NCI-H2081 treated with DMSO at 0.1 percent for 48 hours (cell line): ENCODE measurements at places on chromosomes 7 and 10.

GRCh38 chr7:113892818-113893217 is 26.0 kb downstream of the PPP1R3A start:
- DNase-seq: no peak

DNA sequence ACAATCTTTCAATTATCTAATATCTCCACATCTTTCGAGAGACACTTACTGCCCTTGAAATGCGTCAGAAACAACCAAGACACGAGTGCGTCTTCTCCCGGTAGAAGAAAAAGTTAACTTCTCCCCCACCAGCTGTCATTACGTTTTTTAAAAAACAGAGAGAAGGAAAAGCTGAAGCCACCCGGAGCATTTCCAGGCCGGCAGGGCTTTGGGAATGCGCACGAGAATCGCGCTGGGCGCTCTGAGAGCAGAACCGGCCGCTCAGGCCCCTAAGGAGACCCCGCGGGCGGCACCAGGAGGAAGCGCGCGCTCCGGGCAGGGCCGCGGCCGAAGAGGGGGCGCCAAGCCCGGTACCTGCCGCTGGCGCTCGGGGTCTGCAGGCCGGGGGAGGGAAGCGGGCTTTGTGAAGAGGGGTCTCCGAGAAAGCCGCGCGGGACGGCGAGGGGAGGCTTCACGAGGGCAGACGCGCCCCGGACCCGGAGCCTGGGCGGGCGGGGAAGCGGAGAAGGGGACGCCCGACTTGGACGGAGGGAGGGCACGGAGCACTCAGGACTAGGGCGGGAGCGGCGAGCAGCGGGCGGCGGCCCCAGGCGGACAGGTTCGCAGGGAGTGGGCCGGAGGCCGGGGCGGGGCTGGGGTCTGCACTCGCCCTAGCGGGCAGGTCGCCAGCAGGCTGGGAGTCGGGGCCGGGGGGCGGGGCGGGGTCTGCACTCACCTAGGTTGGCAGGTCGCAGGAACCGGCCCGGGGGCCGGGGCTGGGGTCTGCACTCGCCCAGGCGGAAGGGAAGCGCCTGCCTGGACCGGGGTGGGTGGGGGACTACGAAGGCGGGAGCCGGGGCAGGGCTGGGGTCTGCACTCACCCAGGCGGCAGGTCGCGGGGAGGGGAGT is 932 bp downstream of the ESYT2 start:
- DNase-seq: no peak

DNA sequence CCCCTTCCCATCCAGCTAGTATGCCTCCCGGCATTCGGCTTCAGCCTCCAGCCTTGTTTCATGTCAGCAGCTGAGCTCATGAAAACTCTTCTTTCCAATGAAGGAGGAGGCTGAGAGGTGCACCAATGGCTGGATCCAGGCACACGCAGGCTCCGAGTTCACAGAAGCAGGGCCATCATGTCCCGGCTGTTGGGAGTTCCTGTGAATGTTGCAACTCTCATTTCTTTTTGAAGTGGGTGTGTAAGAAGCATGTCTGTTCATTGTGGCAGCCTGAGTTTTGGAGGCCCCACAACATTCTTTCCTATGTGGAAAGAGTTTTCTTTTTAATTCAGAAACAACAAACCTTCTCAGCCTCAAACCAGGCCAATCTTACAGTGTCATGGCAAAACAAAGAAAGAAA is 89.7 kb downstream of the PTPRE start:
- no peak for DNase-seq

GRCh38 chr7:8418629-8419245 is 14.7 kb upstream of the NXPH1 start:
- DNase-seq: no peak

DNA sequence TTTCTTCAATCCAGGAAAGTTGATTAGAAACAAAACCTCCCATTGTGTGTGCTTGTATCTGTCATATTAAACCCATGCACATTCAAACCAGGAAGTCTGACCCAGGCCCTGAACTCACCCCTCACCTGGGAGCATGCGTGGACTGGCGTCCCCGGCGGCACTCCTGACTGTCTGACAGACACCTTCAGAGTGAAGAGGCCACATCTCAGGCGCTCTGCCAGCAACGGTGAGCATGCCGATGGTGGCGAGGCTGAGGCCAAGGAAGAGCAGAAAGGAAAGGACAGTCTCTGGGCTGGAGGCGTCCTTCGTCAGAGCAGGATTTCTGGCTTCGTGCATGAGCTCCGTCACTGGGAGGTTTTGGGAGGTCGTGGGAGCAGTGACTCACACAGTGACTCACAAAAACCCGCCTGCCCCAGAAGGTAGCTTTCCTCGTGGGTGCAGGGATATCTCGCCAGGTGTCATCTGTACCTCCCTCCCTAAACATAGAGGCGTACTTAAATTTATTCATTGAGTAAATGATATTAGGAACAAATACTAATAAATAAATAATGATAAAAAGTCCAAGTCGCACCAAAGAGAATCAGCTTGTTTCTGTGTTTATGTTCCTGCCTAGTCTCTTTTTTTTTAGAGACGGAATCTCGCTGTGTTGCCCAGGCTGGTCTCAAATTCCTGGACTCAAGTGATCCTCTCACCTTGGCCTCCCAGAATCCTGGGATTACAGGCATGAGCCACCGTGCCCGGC is 13.5 kb downstream of the IQCE start:
- no peak for DNase-seq

DNA sequence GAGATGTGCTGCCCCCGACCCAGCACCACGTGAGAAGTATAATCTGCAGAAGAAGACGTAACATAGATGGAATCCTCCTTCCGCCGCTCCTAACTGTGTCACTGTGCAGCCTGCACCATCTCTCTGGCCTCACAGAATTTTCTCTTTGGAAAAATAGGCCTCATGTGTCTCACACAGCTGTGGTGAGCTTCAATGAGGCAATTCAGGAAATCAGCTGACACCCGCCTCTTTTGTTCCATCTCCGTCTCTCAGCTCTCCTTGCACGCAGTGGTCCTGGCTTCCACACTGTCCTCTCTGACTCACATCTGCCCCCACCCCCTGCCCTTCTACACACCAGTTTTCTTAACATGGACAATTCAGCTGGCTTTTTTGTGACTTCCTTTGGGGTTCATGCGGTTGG is 7.2 kb downstream of the C10orf90 start:
- no peak for DNase-seq

- DNase-seq: no peak
Measured at GRCh38 chr7:44062903-44063295, 2.5 kb downstream of the PGAM2 start.

DNA sequence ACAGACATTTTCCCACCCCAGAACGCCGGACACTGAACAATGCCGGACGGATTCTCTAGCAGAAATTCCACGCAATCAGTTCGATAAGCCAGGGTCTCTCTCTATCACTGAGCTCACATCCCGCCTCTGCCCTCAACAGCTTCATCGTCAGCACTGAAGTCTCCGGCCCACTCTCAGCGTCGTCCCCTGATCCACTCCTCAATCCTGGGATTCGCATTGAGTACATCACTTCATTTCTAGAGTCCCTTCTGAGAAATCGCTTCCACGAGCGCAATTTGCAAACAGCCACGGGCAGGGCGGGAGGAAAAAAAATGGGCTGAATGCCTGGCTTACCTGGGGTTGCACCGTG is 365 bp downstream of the YME1L1 start:
- DNase-seq: no peak

DNA sequence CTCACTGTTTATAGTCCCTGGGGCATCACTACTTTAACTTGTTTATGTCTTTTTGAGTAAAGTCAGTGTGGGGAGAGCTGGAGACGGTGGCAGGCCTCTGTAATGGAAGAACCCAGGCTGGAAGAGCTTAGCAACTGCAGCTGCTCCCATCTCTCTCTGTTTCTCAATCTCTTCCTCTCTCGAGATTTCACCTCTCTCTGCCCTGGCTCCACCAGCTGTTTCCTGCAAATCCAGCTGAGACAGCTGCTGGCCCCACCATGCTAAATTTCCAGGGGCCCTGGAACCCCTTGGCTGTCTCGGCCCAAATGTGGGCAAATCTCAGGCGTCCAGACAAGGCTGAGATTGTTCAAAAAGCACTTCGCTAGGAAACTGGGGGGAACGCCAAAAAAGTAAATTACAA is 25.8 kb upstream of the SLF2 start:
- DNase-seq: no peak

DNA sequence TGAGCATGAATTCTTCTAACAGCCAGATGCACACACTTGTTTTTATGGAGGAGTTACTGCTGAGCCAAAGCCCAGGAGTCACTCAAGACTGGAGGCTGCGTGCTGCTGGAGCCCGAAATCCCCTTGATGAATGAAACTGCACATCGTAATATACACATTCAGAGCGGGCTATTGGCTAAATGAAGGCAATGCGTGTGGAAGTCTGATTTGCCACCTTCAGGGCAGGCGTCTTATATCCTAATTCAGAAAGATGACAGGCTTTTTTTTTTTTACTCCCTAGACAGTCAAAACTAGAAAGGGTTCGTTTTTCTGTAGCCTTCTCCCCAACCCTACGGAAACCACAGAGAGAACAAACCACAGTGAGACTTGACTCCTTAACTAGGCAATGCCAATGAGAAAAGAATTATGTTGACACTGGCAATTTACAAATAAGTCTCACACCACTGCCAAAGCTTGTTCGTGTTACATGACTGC is 227.2 kb upstream of the KLF14 start:
- DNase-seq: no peak

DNA sequence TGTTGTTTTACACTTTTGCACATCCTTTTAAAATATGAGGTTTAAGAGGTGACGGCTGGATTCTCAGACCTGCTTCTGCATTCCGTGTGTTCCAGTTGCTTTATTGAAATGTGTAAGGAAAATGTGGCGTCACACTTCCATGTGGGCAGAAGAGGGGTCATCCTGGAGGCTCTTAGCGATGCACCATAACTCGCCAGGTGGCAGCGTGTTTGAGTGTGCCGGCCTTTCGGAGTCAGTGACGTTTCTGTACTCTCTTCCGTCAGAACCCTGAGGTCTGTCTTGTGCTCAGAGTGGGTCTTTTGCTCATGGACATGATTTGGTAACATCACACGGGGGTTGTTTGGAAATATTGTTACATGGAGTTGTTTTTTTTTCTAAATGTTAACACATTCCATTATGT is 9.1 kb downstream of the PPP2R2D start:
- no peak for DNase-seq

DNA sequence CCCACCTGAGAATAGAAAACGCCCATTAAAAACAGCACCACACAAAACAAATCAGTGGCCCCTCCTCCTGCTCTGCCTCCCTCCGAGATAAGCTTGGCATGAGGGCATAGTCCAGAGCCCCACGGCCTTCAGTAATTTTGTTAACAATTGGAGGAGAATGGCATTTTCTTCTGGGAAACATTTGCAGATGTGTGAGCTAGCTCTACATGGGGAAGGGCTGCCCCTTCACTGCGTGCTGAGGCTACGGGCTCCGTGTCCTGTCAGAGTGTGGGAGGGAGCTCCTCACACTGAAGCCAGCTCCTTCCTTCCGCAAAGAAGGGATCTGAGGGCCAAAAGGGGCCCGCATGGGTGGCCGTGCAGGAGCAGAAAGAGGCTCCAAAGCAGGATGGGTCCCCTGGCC is 15.2 kb downstream of the GRK5 start:
- no peak for DNase-seq

- no peak for DNase-seq
Measured at GRCh38 chr10:77028042-77028441, 609.6 kb downstream of the KCNMA1 start.

DNA sequence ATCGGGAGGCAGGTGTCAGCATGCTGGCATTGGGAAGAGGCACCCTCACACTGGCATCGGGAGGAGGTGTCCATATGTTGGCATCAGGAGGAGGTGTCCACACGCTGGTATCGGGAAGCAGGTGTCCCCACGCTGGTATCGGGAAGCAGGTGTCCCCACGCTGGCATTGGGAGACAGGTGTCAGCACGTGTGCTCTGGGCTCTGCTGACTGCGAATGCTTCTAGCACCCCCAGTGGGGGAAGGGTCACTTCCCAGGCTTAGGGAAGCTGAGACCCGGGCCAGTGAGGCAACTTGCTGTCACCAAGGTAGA is 92.5 kb upstream of the IKZF1 start:
- no peak for DNase-seq

DNA sequence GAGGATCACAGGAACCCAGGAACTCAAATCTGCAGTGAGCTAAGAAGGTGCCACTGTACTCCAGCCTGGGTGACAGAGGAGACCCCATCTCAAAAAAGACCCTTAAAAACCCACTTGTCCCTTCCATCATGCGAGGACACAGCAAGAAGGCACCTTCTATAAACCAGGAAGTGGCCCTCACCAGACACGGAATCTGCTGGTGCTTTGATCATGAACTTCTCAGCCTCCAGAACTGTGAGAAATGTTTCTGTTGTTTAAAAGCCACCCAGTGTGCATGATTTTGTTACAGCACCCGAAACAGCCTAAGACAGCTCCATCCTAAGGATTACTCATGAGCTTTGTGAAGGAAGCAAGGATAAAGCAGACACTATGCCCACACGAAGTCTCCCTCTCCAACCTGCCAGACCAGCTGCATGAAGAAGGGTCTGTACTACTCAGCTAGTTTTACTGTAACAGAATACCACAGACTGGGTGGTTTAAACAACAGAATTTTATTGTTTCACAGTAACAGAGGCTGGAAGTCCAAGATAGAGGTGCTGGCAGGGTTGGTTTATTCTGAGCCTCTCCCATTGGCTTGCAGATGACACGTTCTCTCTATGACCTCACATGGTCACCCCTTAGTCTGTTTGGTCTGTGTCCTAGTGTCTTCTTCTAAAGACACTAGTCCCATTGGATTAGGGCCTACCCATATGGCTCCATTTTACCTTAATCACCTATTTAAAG is 13.7 kb downstream of the VIM start:
- DNase-seq: no peak

DNA sequence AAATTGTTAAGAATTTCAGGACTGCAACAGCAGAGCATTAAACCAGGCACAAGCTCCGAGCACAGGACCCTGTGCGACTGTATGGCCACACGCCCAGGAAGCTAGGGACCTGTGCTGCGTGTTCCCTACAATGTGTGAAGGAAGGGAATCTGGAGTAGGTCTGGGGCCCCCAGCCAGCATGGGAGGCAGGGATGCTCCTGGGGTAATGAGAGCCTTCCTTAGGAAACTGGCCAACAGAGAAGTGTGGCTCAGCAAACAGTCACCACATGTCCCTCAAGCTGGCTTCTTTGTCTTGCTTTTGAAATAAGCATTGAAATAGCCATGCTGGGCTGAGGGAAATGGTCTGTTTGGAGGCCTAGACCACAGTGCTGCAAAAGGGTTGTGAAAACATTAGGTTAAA is 8.2 kb downstream of the BLNK start:
- no peak for DNase-seq

GRCh38 chr10:103192089-103192450 is 1.0 kb downstream of the NT5C2 start:
- no peak for DNase-seq

GRCh38 chr10:119775529-119775928 is 49.7 kb downstream of the INPP5F start:
- DNase-seq: no peak

- no peak for DNase-seq
Measured at GRCh38 chr7:101896316-101896715, 78.9 kb downstream of the CUX1 start.

DNA sequence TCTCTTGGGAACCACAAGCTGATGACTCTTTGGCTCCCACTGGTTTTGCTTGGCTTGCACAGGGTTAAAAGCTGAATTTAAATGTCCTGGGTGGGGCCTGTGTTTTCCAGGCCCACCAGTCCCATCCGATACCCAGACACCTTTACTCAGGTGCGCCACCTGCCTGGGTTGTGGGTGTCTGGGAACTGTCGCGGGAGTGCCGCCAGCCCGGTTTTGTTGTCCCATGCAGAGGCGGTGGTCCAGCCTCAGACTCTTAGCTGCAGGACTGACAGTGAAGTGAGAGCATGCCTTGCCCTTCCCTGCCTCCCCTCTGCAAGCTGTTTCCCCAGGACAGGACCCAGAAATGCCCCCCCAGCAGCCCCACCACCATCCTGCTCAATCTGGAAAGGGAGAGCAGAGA is 255.6 kb upstream of the ZNF32 start:
- no peak for DNase-seq
